ENCODE measurements at places on chromosomes 16 and 17.

DNA sequence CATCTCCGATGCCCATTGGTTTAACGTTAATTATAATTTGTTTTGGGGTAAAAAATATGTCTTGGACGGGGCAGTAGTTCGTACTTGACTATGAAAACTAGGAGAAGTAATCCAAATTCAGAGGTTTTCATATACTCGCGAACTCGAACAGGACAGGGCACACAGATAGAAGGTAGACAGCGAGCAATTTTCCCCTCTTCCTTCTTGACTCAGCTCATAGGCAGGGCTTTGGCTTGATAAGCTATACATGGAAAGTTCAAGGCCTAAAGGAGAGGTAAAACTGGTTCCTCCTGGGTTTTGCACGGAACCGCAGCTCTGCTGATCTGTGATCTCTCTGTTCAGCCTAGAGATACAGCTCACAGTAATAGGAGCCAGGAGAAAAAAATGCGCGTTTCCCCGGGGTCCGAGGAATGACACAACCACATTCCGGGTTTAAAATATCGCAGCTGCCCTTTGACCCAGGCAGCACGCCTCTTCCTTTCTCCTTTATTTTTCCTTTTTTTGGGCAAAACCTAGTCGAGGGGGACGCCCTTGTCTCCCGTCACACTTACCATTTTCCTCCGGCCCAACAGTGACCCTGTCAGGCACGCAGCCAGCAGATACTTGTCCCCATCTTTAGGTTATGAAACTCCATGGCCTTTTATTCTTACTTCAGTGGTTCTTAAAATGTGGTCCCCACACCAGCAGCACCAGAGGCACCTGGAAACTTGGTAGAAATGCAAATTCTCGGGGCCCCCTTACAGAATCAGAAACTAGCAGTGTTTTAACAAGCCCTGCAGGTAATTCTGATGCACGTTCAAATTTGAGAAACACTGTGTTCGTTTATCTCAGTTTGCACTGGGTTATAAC lies 1.7 kb upstream of the LASP1 start:
- DNase-seq: no peak

DNA sequence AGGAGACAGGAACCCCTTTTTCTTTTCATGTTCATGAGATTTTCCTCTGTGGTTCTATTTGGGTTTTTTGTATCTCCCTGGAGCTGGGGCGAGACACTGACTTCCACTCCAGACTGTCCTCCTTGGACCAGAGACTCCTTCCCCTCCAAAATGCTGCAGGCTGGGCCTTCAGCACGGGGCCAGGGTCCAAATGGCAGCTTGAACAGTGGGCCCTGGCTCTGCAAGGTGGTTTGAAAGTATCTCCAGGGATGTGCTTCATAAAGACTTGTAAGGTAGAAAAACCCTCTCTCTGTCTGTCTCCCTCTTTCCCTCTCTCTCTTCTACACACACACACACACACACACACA lies 236.1 kb downstream of the ZNF423 start:
- DNase-seq: no peak

GRCh38 chr17:21210411-21211076 lies 3.4 kb downstream of the TMEM11 start:
- no peak for DNase-seq

- no peak for DNase-seq
Observed at GRCh38 chr17:39461926-39462569, 762 bp downstream of the CDK12 start.

GRCh38 chr17:38429476-38430100 lies 1.3 kb downstream of the ARHGAP23 start:
- DNase-seq: no peak
